ENCODE measurements at places on chromosomes 7 and 10.

DNA sequence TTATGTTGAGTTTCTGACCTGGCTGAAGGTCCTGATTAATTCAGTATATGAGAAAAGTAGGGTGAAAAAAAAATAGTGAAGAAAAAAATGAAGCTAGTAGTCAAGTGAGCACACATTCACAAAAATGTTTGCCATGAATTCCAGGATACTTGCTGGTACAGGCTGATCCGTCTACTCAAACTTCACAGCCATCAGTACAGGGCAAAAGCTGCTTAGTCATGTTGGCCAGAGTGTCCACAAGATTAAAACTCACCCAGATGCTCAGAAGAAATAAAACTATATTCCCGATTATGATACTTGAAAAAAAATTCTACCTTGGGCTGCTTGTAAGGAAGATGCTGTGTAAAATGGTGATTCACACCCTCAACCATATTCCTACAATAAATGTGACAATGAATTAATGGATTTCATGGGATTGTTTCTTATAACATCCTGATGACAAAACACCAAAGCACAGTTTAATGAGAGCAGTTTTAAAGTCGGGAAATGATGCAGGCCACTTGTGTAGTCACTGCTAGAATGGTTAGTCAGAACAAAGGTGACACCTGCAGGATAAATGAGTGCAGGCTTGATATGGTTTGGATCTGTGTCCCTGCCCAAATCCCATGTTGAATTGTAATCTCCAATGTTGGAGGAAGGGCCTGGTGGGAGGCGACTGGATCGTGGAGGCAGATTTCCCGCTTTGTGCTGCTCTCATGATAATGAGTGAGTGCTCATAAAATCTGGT, 49.2 kb upstream of the ANKRD1 start:
- no peak for DNase-seq

GRCh38 chr7:158053183-158053915, 534.3 kb downstream of the PTPRN2 start:
- DNase-seq: no peak

GRCh38 chr10:126455766-126456405, 67.6 kb upstream of the ADAM12 start:
- no peak for DNase-seq

DNA sequence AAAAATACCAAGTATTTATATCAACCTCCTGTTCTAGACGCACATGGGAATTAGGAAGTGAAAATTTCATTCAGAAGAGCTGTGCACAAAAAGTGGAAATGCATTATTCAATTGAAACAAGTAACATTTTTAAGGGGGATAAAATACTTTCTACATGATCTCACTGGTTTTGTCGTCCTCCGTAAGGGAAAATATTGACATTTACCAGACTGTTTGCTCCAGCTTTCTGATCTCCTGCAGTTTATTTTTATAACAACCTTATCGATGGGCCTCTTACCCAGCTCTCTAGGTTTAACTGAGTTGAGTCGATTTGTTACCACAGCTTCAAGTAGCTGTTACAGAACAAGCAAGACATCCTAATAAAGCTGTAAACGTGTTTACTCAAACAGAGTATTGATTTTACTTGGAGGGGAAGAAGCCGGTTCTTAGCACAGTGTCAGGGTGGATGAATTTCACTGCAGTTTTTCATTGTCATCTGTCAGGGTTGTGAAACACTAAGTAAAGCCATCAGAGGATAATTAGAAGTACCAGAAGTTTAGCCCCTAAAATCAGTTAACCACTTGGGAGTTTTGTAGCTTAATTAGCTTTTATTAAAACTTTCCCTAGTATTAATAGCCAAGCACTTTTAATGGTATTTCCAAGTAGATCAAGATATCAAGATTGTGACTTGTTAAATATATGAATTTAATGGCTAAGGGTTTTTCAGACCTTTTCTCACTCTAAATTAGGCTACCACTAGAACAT, 142.6 kb upstream of the KAT6B start:
- DNase-seq: no peak

DNA sequence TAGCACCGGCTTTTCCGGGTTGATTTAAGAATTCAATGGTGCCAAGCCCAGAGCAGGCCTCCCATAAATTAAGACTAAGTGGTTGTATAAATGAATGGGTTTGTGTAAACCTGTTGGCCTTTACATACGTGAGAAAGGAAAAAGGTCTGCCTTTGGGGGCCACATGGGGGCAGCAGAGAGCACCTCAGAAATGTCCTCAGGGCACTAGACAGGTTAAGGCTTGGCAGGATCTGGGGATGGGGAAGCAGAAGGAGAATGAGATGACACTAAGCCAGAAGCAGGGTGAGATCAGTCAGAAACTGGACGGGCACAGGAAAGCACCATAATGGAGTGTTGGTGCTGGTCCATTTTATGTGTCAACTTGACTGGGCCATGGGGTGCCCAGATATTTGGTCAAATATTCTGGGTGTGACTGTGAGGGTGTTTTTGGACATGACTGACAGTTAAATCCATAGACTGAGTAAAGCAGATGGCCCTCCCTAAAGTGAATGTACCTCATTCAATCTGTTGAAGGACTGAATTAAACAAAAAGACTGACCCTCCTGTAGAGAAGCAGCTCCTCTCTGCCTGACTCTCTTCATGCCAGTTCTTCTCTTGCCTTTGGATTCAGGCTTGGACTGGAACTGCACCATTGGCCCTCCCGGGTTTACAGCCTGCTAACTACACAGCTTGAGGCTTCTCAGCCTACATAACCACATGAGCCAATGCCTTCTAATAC, 58.9 kb downstream of the FRMPD2 start:
- no peak for DNase-seq

DNA sequence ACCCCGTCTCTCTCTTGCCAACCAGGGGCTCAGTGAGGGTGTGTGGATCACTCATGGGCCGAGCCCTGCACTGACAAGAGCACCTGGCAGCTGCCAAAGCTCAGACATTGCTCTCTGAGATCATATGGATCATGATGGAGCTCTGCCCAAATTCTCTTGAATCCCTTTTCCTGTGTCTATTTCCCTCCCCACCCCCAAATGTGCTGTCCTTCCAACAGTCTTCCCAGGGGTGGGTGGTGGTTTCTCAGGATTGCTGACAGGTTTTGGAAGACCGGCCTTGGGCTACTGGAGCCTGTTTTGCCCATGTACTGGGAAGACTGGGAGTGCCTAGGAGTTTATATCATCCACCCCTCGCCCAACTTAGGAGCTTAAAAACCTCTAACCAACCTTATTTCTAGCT, 10.5 kb downstream of the ARHGAP22 start:
- no peak for DNase-seq

DNA sequence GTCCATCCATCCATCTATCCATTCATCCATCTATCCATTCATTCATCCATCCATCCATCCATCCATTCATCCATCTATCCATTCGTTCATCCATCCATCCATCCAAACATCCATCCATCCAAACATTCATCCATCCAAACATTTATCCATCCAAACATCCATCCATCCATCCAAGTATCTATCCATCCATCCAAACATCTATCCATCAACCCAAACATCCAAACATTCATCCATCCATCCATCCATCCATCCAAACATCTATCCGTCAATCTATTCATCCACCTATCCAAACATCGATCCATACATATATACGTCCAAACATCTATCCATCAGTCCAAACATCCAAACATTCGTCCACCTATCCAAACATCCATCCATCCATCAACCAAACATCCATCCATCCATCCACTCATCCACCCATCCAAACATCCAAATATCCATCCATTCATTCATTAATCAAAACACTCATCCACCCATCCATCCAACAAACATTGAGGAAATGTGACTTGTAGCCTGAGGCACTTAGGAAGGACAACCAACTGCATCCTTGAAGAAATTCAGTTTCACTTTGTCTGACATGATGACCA, 28.8 kb upstream of the MYH16 start:
- DNase-seq: no peak

- no peak for DNase-seq
Measured at GRCh38 chr10:14056610-14057332, 274.0 kb downstream of the FRMD4A start.

- DNase-seq: no peak
Measured at GRCh38 chr10:15606377-15606776, 113.3 kb downstream of the ITGA8 start.

- peak; percentile 36 for DNase-seq
Measured at GRCh38 chr10:48289501-48290238, 15.2 kb upstream of the FRMPD2 start.

GRCh38 chr7:25772802-25773201, 379.2 kb upstream of the NFE2L3 start:
- DNase-seq: no peak

- no peak for DNase-seq
Measured at GRCh38 chr7:85719981-85720953, 533.4 kb upstream of the SEMA3D start.

DNA sequence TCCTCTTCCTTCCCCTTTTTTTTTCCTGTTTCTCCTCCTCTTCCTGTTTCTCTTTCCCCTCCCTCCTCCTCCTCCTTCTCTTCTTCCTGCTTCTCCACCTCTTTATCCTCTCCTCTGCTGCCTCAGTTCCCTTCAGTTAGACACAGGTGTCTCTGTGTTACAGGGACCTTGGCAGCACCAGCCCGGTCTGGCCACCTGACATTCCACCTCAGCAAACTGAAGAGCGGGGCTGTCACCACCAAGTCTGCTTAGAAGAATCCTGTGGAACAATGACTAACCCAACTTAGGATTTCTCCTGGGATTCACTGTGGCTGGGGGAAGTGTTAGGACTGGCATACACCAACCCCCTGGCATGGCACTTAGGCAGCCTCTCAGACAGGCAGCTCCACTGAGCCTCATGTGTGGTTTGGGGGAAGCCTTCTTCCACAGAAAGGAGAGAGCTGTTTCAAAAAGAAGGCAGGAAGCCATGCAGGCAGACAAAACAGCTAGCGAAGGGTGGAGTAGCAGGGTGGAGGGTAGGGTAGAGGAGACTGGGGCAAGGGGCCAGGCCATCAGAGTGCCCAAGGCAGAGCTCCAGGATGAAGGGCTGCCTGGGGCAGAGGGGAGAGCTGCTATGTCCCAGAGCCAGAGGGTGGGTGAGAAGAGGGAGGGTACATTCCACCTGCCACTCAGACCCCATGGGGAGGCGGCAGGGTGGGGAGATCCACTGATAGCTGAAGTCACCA, 13.2 kb upstream of the GDF10 start:
- no peak for DNase-seq

- DNase-seq: no peak
Measured at GRCh38 chr7:110786328-110786965, 304.5 kb upstream of the LRRN3 start.

- DNase-seq: no peak
Measured at GRCh38 chr7:82331234-82331633, 112.3 kb downstream of the CACNA2D1 start.
